ENCODE measurements at places on chromosomes 4 and X.
A peak's percentile ranks its signal among the peaks of the same experiment; 100 is the strongest.

DNA sequence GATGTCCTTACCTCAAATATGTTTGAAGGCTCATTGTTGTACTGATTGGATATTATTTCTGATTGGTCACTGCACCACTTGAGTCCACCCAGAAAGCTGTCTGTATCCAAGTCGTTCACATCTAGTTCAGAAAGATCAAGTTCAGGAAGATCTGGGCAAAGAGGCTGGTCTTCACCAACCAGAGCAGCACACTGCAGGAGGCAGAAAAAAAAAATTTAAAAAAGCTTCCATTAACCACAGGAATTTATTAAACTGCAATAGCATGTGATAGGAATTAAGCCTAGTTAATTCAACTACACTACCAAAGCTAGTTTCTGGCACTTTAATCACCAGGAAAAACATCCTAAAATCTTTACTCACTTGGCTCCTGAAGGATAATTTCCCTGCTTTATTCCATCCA lies 5.1 kb downstream of the PPARGC1A start:
- DNase-seq: no peak

GRCh38 chr4:128162434-128162833 lies 101.3 kb downstream of the LARP1B start:
- no peak for DNase-seq

- no peak for DNase-seq
Observed at GRCh38 chr4:95362906-95363558, 185.7 kb downstream of the UNC5C start.

DNA sequence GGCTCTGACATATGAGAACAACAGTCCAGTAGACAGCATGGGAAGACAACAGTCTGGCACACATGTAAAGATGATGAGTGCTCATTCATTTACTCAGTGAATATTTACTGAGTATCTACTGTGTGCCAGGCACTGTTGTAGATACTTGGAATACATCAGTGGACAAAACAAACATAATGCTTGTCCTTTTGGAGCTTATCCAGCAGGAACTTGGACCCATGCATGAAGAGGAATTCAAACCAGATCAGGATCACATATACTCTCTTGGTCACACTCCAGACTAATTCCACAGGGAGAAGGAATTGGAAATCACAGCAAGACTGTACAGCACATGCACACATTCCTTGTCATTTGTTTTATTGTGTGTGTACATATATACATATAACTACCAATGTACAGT lies 217.6 kb upstream of the TTC29 start:
- DNase-seq: no peak

GRCh38 chr4:24213961-24214360 lies 324.1 kb upstream of the PPARGC1A start:
- no peak for DNase-seq

- no peak for DNase-seq
Observed at GRCh38 chr4:73759357-73759756, 19.0 kb downstream of the CXCL8 start.

DNA sequence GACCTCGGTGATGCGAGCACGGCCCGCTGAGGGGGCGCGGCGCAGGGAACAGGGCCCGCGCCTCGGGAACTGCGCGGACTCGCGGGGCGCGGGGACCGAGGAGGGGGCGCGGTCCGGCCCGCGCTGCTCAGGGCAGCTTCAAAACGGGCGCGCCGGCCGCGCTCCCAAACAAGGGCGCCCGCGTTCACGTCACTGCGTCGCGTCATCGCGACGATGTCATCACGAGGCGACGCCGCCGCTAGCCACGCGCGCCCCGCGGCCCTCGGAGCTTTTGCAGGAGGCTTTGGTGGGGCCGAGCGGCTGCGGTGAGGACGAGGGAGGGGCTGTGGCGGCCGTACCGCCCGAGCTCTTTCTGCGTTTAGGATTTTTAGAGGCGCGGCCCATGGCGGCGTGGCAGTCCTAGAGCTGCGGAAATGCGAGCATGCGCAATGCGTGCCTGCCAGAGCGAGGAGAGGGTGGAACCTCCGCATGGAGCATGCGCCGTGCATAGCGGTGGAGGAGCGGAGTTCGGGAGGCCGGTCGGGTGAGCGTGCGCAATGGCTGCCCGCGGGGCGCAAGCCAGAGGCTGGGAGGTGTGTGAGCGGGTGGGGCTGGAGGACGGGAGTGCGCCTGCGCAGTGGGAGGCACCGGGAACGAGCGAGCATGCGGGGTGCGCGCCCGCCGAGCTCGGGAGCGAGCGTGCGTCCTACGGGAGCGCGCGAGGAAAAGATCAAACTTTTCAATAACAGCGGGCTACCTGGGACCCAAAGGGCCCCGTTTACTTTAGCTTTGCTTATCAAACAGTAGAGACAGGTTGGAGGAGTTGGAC lies at the start of gene PPP2R3B:
TSS of gene PPP2R3B (minus strand) at position 140 of the 808 bp plus-strand sequence. CDS start 216 bp downstream, outside the sequence.
- DNase-seq: peak; percentile 99

DNA sequence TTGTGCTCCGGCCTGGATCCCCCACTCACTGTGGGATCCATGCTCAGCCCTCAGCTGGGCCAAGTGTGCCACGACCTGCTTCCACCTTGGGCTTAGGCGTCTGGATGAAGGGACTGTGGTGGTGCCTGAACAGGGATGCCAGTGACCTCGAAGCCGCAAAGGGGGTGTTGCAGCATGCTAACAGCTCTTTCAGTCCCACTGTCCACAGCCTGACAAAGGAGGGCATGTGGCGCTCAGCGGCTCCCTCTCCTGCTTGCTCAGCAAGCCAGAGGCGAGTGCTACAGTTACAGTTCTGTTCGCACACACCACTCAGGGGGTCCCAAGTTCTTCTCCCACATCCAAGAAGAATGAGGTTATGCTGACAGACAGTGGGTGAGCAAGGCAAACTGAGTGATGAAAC lies 5.2 kb upstream of the IGBP1 start:
- no peak for DNase-seq

GRCh38 chr4:92304606-92305005 lies 840 bp downstream of the GRID2 start:
- no peak for DNase-seq

GRCh38 chr4:131430302-131430701 lies 1718.8 kb upstream of the PCDH10 start:
- no peak for DNase-seq

DNA sequence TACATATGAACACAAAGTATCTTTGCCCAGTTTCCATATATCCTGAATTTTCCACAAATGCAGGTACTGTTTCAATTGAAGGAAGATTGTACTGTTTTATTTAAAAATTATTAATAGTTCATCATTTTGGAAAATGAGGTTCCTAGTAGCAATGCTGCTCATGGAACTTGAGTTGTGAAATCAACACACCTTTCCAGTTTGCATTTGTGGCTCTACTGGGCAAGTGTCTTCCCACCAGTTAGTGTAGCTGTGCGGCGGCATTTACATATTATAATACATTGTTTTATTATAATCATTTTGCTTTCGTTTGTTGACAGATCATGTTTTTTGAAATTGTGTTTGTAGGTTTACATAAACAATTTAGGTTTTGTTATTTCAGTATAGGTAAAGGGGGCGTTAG lies 2.0 kb upstream of the DDX3X start:
- DNase-seq: no peak

DNA sequence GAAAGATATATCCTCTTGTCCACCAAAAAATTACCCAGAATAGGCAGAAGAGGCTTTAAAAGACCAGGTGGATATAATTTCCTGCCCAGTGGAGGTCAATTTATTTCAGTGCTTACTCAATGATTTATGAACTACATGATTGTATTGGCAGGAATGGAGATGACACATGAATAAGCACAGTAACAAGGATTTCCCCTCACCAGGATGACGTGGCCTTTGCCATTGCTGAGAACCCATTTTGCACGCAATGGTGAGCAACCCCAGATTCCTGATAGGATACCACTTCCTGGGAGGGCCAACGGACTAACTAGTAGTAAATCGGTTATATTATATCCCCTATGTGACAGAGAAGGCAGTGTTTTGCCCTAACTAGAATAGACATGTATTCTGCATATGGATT lies 11.6 kb upstream of the TTC29 start:
- no peak for DNase-seq

DNA sequence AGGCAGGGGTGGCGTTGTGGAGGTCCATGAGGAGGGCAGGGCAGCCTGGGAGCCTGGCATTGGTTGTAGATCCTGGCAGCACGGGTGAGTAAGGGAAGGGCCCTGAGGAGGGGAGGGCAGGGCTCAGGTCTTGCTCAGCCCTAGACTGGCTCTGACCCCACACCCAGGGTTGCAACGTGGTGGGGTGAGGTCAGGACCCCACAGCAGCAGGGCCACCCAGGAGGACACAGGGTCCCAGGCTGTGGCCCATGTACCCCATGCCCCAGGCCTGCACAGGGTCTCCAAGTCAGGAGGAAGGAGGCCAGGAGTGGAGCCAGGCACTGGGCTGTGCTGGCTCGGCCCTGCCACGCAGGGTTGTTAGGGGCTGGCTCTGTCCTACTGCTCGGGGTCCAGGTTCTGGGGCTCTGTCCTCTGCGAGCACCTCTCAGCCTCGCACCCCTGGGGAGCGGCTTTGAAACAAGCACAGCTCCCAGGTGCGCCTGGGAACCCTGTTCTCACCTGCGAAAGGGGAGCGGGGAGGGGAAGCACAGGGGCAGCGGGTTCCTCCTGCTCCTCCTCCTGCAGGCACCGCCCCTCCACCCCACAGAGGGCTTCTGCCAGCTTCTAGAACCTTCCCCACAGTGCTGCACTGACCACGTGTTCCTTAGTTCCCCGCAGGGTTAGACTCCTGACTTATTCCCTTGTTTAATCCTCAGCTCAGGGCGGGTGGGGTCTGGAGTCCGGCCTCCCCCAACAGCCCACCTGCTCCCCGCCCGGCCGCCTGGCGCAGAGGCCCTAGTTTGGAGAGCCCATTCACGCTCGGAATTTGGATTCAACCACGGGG lies 20.4 kb downstream of the MSANTD1 start:
- no peak for DNase-seq

GRCh38 chr4:6799091-6799490 lies 16.6 kb downstream of the KIAA0232 start:
- DNase-seq: no peak

GRCh38 chrX:154419688-154420401 lies 8.5 kb downstream of the TAFAZZIN start:
- DNase-seq: no peak

DNA sequence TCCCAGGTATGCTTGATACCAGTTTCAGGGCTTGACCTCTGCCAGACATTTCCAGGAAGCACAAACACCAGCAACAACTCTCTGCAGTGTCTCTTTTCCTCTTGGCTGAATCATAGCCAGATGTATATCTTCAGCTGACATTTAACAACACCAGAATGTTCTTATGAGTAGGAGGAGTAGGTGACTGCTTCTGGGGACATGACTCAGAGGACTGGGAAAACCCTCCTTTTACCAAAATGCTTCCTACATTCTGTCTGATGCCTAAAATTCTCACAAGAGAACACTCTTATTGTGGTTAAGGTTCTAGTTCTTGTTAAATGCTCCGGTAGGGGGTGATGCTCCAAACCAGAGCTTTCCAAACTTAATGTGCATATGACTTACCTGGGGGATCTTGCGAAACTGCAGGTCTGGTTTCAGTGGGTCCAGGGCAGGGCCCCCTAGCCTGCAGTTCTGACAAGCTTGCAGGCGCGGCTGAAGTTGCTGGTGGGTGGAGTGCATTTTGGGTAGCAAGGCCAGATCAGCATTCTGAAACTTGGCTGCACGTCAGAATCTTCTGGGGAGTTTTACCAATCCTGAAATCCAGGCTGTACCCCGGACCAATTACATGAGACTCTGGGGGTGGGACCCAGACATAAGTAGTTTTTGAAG lies 329.3 kb upstream of the RPS6KA3 start:
- no peak for DNase-seq

GRCh38 chr4:112109360-112110058 lies 35.7 kb upstream of the FAM241A start:
- DNase-seq: peak; percentile 59

DNA sequence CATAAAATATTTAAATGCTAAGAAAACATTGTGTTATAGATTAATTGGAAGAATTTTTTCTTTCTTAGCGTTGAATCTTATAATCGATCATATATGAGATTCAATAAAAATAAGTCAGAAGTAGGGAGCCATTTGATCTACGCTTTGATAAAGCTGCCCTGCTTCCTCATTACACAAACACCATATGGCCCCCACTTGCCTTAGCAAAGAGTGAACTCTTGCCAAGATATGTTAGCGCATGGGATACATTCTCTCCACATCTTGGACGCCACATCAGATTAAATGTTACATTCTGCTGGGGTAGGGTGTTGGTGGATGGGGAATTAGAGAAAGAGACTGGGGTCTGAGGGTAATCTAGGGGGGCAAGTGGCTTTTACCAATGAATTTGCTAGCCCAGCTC lies 207.7 kb upstream of the MID1 start:
- no peak for DNase-seq

DNA sequence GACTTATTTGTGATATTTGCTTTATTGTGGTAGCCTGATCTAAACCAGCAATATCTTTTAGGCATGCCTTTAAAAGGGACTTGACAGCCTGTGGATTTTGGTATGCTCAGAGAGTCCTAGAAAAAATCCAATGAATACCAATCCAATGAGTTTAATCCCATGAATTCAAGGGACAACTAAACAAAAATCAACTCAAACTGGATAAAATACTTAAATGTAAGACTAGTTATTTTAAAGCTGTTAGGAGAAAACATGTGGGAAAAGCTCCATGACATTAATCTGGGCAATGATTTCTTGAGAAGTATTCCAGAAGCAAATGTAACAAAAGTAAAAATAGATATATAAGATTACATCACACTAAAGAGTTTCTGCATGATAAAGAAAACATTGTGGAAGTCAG lies 711.5 kb upstream of the PITX2 start:
- no peak for DNase-seq

- no peak for DNase-seq
Observed at GRCh38 chr4:41614519-41614918, 76.6 kb downstream of the LIMCH1 start.

- DNase-seq: peak; percentile 86
Observed at GRCh38 chr4:40721730-40722171, 28.0 kb upstream of the NSUN7 start.

- DNase-seq: no peak
Observed at GRCh38 chrX:16462912-16463311, 187.0 kb upstream of the S100G start.

DNA sequence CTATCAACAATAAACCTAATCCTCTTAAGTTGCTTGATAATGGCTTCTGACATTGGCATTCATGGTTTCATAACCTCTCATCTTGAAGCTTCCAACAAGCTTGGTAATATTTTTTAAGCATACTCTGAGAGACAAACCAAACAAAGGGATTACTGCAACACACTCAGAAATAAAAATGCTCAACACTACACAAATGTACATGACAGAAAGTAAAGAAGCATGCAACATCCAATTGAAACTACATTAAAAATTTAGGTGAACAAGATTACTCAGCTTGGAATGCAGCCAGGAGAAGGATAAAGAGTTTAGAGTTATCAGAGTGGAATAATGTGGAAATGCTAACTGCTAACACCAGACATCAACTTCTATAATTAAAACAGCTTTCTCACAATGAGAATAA lies 1136.6 kb upstream of the PABPC4L start:
- DNase-seq: no peak

- no peak for DNase-seq
Observed at GRCh38 chrX:105752338-105752956, 69.9 kb upstream of the NRK start.

- DNase-seq: no peak
Observed at GRCh38 chrX:9906919-9907318, 60.2 kb upstream of the CLDN34 start.

Measured in CD14-positive monocyte (primary cell).